Mesenteric fat pad (tissue), 1 donor: ENCODE measurements at places on chromosomes 3 and 15. TPM values are rescaled to one million over a fixed set of nuclear protein-coding genes. Genes with fewer than 3 reads are reported as not detected.

DNA sequence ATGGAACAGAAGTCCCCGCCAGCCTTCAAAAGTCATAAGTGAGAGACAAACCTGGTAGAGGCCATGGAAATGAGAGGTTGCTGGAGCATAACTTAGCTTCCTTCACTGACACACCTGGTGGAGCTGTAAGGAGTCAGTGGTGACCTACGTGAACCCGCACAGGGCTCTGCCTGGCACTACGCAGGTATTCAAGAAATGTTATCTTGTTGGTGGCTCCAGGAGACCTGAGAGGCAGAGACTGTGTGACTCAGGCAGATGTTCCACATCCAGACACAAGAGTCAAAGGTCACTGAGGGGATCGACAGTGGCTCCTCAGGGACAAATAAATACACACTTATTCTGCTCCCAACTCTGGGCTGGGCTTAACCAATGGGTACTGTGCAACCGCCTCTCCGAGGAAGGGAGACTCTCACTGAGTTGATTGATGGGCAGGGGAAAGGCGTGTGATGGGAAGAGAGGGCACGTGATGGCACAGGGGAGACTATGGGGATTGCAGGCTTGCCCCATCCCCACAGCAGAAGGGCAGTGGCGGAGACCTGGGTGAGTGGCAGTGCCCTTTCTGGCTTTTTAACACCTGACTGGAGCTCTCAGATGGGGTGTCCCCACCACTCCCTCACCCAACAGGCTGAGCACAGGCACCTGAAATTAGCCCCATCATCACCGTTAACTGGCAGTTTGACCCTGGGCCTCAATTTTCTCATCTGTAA, 111.7 kb upstream of the SMAD3 start:
- DNase-seq = peak; percentile 59

DNA sequence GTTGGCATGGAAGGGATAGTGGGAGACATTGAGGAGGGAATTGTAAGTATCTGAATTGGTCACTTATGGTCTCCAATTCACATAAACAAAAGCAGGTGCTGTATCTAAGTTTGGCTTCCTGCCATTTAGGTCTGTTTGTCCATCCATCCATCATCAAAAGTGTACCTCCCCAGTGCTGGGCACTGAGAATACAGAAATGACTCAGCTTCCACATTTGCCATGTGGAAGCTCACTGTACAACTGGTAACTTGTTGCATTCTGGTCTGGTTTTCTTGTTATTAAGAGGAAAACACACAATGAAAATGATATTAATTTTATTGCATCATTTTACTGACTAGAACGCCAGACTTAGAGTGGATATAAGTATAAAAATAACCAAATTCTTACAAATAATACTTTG, 30.9 kb upstream of the MUC13 start:
- DNase-seq = no peak

- peak; percentile 91 for DNase-seq
These were observed 489 bp downstream of the GMPPB start for GRCh38 chr3:49723296-49723627.

DNA sequence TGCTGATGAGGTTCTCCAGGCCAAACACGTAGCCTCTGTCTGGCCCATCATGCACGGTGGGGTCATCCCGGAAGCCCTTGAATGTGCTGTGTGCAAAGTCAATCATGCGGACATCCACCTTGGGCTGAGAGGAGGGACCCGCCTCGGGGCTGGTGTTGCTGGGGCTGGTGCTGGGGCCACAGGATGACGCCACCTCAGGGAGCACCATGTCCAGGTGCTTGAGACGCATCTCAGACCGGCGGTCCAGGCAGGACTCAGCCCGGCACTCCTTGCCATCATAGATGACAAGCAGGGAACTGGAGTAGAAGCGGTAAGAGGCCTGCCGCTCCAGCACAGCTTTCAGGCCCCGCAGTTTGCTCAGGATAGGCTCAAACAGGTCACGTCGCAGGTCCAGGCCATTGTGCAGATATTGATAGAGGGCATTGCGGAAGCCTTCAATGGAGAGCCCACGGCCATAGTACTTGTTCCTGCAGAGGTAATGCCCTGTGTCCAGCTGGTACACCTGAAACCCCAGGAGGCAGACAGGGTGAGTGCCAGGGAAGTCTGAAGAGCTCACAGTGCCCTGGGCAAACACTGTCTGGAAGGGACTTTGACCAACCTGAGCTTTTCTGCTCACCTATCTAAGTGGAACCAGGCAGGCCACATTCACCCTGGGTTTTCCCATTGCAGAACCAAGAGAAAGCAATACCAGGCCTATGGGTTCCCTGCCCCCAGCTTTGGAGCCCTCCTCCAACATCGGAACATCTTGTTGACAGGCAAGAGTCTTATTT, 3.6 kb upstream of the GMPPB start:
- DNase-seq = no peak

- DNase-seq = no peak
These were observed 2.7 kb upstream of the FNDC3B start for GRCh38 chr3:172036541-172037215.

- no peak for DNase-seq
These were observed 65.0 kb downstream of the SYNM start for GRCh38 chr15:99169769-99170311.

- no peak for DNase-seq
These were observed 175.2 kb downstream of the TP63 start for GRCh38 chr3:189806171-189806951.

SLC24A5 gene
- total RNA-seq = not detected

LMAN1L gene
- not detected for total RNA-seq

UBA5 gene
- total RNA-seq = 29.7 TPM

DNA sequence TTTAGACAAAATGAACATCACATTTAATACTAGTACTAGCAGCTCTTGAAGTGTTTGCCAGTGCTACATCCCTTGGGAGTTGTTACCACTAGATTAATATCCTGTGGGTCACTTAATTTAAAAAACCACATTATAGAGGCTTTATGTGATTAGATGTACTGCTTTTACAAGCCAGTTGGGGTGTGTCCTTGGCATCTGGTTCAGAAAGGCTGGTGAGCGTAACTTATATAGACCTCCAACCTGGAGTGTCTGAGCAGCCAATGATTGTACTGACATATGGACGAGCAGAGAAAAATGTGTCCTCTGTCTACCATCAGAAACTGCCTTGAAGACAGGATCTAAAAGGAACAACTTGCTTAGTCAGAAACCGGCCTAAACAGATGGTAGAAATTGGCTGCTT, 306.2 kb upstream of the ATP11B start:
- no peak for DNase-seq

DNA sequence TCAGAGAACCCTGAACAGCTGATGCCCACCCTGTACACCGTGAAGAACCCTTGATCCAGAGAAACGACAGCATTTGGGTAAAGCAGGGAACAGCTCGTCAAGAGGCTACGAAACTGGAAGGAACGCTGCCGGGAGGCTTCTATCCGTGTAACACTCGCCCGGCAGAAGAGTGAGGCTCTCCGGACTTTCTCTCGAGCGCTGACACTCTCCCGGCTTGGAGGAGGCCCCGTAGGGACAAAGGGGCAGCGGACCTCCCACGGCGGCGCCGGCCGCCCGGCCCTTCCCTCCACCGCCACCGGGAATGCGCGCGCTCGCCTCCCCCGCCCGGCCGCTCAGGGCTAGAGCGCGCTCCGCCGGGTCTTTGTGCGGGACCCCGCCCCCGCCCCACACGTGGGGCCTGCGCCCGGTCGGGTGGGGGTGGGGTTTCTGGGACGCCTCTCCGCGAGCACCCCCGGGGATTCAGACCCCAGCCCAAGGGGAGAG, 1.7 kb downstream of the HYAL2 start:
- no peak for DNase-seq

GRCh38 chr3:182570946-182571594, 222.2 kb upstream of the ATP11B start:
- no peak for DNase-seq

DNA sequence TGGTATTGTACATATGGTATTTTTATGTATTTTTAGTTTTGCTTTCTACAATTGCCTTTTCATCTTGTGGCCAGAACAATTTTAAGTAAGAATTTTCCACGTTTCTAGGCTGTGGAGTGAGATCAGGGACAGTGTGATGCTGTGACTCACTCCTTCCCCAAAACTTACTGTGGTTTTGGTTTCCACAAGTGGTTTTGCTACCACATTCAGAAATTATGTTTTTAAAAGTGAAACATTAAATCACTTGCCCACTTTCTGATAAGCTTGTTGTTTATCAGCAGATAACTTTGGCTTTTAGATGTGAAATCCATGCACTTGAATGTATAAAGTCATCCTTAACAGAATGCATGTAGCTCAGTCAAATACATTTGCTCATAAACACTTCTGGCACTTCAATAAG, 192.2 kb upstream of the THRB start:
- DNase-seq = no peak

GOLGA8J gene
- not detected for total RNA-seq

- DNase-seq = no peak
These were observed 3.5 kb upstream of the UBE2E2 start for GRCh38 chr3:23199649-23200048.

DNA sequence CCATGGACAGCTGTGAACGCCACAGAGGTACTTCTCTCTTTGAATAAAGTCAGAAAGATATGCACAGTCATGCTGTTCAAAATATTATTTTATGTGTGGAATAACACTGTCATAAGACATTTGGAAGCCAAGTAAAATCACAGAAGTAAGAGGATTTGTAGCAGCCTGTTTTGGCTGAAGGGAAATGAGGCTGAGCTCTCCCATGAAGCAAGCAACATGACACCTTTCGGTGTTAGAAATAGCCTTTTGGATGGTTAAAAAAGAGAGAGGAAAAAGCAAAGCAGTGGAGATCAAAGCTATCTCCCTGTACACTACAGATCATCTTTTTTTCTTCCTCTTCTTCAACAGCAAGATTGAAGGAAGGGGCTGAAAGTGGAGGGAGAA, 755.3 kb downstream of the ROBO1 start:
- DNase-seq = no peak

DNA sequence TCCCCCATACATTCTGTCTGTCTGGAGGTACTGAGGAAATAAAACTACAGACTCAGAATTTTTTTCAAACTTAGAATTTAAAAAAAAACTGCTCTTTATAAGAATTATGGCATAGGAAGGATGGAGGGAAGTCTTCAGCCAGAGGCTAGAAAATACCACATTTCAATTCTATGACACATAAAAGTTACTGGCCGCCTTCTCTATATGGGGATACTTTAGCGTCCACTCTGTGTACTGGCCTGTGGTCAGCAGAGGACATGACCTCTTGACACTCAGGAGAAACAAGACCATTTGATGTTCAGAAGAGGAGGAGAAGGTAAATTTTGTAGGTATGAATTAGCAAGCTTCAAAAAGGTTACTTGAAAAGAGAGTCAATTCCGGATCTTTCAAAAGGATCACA, 417.4 kb downstream of the MFSD1 start:
- DNase-seq = no peak

CADPS gene
- total RNA-seq = 0.45 TPM

FGF12 gene
- total RNA-seq = 4.5 TPM

CCDC71 gene
- total RNA-seq = 19.4 TPM

DNA sequence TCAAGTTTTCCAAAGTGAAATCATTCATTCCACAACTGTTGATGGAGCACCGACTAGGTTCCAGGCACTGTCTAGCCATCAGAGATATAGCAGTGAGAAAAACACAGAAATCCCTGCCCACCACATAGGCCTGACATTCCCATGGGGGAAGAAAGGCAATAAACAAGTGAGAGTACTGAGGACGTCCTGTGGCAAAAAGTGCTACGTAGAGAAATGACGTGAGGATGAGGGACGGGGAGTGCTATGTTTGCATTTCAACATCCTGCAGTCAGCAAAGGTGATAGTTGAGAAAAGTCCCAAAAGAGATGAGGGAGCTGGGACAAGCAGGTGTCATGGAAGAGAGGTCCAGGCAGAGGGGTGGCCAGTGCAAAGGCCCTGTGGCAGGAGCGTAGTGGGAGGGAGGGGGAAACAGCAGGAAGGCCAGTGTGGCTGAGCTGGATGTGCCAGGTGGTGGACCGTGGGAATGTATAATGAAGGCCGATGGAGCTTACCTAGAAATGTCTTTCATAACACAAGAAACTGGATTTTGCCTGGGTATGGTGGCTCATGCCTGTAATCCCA, 10.4 kb upstream of the FURIN start:
- no peak for DNase-seq

DNA sequence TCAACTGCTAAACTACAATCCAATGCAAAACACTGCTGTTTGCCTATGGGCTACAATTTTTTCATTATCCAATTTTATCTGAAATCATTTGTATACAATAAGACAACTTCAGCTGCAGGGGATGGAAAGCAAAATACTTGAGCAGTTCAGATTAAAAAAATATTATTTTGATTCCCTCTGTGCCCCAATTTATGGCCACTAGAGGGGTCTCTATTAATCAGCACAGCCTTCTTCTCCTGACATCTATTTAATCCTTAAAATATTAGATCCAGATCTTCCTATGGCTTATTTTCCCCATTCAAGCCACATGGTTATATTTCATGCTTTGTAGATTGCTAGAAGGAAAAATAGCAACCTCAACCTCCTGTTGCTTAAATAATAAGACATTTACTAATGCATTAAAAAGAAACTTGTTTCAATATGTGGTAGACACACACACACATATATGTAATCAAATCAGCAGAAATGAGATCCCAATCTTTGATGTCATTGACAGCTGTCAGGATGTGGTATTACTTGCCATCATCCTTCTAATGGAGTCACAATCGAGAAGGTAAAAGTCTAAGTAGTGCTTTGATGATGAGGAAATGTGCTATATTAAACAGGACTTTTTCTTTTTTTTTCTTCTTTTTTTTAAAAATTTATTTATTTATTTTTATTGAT, 104.2 kb downstream of the P2RY1 start:
- DNase-seq = no peak

DNA sequence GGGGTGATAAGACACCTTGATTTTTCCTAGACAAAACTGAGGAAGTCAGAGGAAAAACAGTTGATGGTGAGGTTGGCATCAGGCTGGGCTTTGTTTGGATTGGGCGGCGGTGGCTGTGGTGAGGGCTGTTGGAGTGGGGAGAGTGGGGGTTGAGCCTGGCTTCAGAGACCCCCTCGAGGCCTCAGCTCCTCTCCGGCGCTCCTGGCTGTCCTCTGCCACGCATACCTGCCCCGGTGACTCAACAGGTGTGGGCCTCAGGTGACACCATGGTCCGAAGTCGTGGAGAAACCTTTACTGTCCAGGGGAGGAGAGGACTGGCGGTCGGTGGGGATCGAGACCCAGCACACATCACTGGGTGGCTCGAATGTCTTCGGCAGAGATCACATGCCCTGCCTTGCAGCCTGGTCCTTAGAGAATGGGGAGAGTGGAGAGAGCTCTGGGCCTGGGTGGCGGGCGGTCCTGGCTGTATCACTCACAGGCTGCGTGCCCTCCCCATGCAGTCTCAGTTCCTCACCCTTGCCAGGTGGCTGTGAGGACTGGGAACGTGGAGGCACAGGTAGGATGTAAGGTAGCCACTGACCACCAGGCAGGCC, 2.6 kb downstream of the APBA2 start:
- no peak for DNase-seq

DNA sequence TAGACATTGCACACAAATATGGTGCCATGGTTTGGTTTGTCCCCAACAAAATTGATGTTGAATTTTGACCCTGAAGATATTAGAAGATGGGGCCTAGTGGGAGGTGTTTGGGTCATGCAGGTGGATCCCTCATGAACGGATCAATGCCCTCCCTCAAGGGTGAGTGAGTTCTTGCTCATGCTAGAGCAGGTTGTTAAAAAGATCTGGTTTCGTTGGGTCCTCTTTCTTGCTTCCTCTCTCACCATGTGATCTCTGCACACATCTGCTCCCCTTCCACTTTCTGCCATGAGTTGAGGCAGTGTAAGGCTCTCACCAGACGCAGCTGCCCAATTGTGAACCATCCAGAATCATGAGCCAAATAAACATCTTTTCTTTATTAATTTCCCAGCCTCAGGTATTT, 87.8 kb upstream of the MDFIC2 start:
- DNase-seq = no peak

- peak; percentile 94 for DNase-seq
These were observed 582 bp upstream of the SLCO3A1 start for GRCh38 chr15:91852741-91853510.

SPATA12 gene
- total RNA-seq = not detected
